ENCODE measurements at places on chromosomes 1 and 21. TPM values are rescaled to one million over a fixed set of nuclear protein-coding genes. Genes with fewer than 3 reads are reported as not detected.

GRCh38 chr1:226017070-226017469 is 17.9 kb upstream of the SDE2 start:
- DNase-seq, result no peak

DNA sequence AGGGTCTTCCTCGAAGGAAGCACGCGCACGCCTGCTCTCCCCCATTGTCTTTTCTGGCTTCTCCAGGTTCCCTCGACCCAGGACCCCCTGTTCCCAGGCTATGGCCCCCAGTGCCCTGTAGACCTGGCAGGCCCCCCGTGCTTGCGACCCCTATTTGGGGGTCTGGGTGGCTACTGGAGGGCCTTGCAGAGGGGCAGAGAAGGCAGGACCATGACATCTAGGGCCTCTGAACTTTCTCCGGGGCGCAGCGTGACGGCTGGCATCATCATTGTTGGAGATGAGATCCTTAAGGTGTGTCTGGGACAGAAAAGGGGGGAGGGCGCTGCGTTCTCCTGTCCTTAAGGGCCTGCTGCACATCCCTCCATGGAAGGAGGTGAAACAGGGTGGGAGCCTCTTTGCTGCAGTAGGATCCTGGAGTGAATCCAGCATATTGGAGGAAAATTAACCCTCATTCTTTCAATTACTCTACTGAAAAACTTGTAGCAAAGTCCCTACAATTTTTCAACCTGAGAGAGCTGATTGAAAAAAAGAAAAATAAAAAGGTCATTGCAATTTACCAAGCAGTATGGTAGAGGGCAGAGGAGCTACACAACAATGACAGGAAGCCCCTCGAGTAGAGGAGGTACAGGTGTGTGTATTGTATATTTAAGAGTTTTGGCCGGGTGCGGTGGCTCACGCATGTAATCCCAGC is 777 bp downstream of the FLAD1 start:
- no peak for DNase-seq

- DNase-seq, result no peak
Measured at GRCh38 chr1:61808321-61808720, 66.0 kb downstream of the PATJ start.

DNA sequence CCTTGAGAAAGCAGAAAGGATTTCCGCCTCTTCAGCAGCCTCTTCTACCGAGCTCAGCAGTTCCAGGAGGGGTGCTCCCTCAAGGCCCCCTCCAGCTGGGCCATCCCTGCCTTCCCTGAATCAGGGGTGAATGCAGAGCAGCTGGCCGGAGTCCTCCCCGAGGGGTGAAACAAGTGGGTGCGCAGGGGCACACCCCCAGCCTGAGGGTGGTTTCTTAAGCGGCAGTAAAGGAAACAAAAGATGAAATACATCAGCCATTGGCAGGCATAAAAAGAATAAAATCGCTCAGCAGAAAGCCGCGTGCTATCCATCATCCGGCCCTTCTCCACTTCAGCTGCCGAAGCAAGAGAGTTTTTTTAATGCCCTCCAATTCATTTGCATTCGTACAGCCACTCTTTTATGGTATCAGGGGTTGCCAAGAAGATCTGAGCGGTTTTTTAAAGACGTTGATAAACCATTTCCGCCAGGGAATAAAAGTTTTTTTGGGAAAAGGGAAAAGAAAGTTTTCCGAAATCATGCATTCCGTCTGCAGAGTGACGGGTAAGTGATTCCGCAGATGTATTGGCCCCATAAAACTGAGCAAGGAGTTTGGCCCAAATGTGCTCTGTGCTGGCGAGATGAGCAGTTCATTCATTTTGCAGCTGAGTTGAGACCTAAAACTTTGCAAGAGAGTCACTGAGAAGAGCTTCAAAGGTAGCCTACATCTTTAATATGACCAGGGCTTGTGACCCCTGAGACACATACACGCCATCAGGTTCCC is 73.7 kb upstream of the ZC3H12A start:
- no peak for DNase-seq

- no peak for DNase-seq
Measured at GRCh38 chr1:63010913-63011660, 227.2 kb downstream of the ATG4C start.

- peak; percentile 19 for DNase-seq
Measured at GRCh38 chr1:101025283-101025656, 314 bp downstream of the DPH5 start.

DNA sequence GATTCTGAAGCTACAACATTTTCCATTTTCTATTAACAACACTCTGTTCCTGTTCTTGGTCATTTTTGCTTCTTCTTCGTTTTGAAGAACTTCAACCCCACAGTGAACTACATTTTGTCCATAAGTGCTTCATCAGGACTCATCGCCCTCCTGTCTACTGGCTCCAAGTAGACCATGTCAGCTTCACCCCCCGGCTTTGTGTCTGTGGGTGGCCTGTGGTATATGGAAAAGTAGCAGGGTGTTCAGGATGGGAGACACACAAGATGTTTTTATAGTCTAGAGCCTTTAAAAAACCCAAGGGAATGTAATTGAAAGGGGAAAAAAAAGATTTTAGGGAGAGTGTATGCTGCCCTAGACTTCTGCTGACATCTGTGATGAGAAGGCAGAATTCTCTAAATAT is 46.1 kb downstream of the GIPC2 start:
- no peak for DNase-seq

DNA sequence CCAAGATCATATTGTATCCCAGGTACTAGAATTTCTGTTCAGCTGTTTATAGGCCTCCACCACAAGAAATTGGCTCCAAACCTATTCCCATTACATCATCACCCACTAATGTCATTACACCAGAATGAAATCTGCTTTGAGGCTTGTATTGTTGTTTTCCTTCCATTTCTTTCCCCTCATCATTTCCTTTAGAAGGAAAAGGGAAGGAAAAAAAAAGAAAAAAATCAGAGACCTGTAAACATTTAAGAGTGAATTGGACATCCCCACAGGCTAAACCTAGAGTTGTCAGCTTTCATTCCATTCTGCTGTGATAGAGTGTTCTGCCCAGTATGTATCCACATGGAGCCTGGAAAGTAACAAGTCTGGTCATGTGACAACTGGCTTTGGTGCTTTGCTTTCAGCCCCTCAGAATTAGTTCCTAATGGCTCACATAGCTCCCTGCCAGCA is 44.6 kb downstream of the NFYC start:
- DNase-seq, result no peak

SERPINC1 gene
- not detected for total RNA-seq

All from activated naive CD4-positive, alpha-beta T cell treated with anti-CD3 and anti-CD28 coated beads for 36 hours (primary cell).